ENCODE measurements at places on chromosomes 5 and 9.
A peak's percentile ranks its signal among the peaks of the same experiment; 100 is the strongest.

GRCh38 chr5:54146916-54147315 is 163.5 kb downstream of the ARL15 start:
- DNase-seq, result no peak

DNA sequence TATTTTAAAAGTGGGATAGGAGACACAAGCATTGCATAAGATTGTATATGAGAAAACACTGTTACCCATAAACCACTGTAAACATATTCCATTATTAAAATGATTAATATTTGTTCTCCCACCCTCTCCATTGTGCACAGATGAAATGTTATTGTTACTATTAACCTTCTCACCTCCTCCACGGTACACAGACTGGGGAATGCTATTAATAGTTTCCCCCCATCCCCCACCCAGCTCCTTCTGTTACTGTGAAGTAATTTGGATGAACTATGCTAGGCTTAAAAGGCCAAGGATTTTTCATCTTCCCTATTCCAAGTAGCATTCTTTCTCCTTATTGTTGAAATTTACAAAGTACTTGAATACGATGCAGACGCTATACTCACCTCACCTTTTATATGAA is 91.4 kb downstream of the JAKMIP2 start:
- no peak for DNase-seq

GRCh38 chr5:34755926-34756325 is 83.0 kb upstream of the TTC23L start:
- DNase-seq, result no peak

DNA sequence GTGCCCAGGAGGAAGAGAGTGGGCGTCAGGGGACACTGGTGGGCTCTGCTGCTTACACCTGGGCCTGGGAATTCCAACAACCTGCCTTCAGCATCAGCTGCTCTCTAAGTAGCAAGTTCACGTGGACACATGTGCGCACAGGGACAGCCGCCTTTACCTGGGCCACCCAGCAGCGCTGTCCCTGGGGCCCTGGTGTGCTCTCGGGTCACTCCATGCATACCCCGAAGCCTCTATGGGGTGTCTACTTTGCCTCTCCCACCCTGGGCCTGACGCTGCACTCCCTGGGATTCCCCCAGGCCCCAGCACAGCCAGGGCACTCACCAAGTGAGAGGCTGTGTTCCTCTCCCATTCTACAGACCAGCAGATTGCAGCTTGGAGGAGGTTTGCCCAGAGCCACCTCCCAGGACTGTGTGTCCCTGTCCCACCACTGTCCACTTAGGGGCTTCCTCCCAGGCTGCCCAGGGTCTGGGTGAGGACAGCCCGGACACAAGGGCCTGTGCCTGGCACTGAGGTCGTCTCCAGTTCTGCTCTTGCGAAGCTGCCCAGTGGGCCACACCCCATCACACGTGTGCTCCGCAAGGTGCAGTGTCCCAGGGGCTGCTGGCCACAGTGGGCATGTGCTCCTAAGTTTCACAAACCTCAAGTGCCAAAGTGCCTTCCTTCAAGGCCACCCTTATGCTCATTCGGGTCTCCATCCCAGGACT is 5.9 kb downstream of the NINJ1 start:
- DNase-seq, result no peak

- DNase-seq, result no peak
These were observed 115.6 kb upstream of the CPEB4 start for GRCh38 chr5:173772384-173773059.

DNA sequence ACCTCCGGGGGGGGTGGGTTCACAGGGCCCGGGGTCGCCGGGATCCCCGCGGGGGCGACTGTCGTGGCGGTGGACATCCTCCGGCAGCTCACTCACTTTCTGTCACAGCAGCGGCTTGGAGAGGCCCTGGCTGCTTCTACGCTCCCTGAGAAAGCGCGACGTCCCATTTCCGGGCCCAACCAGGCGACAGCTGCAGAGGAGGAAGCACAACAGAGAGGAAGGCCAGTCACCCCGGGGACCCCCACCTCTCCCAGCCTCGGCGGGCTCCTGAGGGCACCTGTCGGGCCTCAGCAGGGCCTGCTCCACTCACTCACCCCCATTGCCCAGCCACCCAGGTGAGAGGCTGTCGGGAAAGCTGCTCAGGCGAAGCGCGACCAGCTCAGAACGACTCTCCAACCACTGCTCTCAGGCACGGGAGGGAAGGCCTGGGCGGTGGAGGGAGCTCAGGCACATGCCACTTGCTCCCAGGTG is 14.4 kb downstream of the BRD3 start:
- no peak for DNase-seq

GRCh38 chr9:126392662-126393371 is 66.2 kb downstream of the MVB12B start:
- no peak for DNase-seq

GRCh38 chr9:92468206-92468605 is 14.1 kb downstream of the ASPN start:
- no peak for DNase-seq

- DNase-seq, result no peak
These were observed 198.6 kb upstream of the SH3GL2 start for GRCh38 chr9:17380126-17380861.

DNA sequence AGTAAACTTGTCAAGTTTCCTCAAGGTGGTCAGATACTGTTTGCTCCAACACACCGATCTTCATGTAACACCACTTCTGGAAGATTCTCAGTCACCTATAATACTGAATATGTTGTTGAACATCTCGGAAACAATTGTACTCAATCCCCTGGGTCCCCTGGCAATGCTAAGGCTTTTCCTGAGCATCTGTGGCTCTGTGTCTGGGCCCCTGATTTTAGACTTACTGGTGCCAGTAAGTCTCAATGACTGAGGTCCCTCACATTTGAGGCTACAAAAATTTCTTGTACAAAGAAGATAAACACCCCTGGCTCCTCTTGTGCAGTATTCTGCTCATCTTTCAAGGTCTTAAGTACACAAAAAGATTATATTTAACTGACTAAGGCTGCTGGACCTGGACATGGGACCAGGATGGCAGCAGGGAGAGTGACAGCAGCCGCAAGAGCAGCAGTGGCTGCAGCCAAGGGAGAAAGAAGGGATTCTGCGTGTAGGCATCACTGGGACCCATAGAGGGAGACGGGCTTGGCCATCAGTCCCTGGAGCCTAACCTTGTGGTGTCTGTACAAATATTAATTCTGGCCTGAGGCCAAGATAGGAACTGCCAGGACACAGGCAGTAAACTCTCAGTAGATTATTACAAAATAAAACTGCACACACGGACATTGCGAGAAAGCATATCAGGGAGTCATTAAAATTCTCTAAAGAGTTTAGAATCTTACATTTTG is 49.0 kb upstream of the TNPO1 start:
- no peak for DNase-seq

GRCh38 chr5:55172937-55173686 is at the start of gene CDC20B:
Gene CDC20B (minus strand): TSS chr5:55173177. CDS start chr5:55173000, 177 bp downstream.
- DNase-seq, result peak; percentile 78

- no peak for DNase-seq
These were observed 32.2 kb downstream of the PRLR start for GRCh38 chr5:35198075-35198474.

GRCh38 chr9:17588395-17588794 is 9.5 kb downstream of the SH3GL2 start:
- DNase-seq, result no peak

GRCh38 chr9:130542457-130543228 is 36.7 kb upstream of the FUBP3 start:
- no peak for DNase-seq

GRCh38 chr5:133917785-133918184 is 50.6 kb downstream of the C5orf15 start:
- no peak for DNase-seq

DNA sequence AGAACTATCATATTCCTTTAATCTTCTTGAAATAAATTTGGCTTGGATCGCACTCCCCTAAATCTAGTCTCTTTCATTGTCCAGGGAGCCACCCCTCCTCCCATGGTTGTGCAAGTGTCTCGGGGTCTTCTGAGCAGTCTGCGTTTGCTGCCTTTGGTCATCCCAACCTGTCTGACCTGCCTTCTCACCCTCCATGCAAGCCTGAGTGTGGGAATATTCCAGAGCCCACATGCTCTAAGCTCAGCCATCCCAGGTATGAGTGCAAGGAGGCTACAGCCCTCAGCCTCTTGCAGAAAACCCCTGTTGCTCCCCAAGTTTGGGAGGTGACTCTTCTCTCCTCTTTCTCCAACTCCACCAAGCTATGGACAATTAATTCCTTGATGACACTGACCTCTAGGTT is 7.7 kb upstream of the CTSL start:
- DNase-seq, result no peak

GRCh38 chr5:35853631-35854030 is 3.1 kb upstream of the IL7R start:
- peak; percentile 41 for DNase-seq

DNA sequence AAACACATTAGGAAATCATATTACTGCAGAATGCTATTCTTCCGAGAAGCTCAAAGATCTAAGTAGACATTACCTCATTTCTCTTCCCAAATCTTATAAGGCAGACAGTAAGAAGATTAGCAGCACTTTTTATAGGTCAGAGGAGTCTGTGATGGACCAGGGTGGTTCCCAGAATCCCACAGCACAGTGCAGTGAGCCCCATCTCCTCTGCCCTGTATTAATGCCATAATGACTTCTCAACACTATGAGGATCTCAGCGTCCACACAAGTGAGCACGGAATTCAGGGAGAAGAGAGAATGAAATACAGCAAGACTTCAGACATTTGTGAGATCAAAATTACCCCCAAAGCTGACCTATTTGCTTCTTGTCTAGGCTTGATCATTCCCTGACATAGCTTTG is 49.9 kb downstream of the PRUNE2 start:
- DNase-seq, result no peak

DNA sequence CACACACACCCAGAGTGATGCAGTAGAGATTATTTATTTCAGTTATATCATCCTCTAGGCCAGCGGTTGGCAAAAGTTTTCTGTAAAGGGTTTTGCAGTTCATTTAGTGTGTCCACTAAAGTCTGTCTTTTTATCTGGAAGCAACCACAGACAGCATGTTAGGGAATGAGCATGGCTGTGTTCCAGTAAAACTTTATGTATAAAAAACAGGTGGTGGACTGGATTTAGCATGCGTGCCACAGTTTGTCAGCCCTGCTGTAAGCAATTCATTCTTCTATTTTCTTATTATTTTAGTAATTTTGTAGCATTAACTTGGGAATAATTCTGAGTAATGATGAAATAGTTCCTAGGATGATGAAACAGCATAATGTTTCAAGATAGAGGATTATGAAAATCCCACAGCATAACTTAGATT is 51.7 kb downstream of the CCNH start:
- DNase-seq, result no peak

DNA sequence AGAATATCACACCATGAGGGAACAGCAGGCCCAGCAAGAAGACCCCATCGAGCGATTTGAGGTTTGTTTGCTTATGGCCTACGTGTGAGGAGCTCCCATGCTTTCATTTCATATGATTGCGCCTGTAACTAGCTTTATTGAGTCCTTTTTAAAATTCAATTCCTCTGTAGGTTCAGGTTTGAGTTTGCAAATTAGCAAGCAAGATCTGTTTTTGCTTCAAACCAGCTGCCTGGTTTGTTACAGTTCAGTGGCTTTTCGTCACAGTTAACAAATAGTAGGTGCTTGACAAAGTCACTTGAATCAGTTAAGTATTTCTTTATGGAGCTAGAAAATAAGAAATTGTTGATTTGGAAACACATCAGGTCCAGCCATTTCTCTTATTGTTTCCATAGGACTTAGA is 56.3 kb downstream of the GPR21 start:
- no peak for DNase-seq

DNA sequence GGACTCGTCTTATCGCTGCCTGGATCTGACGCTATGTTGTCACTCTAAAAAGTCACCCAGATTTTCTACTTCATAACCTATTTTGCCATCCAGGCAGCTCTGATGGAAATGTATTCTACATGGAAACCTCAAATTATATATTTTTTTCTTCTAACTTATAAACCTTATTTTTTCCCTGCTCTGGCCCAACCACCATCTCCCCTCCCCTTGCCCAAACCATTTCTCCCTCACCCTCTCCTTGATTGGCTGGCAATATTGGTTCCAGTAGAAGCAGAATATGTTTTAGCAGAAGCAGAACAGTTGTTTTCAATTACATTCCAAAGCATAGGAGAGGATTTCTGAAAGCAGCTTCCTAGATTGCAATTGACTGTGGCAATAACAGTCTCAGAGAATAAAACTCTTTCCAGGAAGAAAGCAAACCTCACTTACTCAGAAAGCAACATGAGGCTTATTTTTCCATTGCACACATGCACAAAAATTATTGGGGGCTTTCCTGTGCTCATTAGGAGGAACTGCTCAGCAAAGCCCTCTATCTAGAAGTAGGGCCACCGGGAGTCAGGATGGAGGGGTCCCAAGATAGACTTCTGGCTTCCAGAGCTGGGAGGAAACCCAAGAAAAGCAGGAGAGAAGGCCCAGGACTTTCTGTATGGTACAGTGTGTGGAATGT is 191.8 kb downstream of the ESM1 start:
- no peak for DNase-seq

DNA sequence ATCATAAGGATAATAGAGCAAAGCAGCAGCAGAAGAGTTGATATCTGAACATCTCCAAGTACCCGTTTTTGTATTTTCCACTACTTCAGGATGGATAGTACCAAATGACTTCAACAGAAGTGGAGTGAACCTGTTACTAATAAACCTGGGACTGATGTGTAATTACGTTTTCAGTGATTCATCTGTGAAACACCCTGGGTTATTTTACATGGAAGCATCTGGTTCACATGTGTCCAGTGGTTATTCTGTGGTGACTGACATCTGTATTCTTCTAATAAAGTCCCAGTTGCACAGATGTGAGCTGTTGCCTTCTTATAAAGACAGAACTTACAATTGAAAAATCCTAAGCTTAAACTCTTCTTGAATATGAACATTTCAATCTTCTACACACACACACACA is 139.7 kb upstream of the VCAN start:
- DNase-seq, result no peak

DNA sequence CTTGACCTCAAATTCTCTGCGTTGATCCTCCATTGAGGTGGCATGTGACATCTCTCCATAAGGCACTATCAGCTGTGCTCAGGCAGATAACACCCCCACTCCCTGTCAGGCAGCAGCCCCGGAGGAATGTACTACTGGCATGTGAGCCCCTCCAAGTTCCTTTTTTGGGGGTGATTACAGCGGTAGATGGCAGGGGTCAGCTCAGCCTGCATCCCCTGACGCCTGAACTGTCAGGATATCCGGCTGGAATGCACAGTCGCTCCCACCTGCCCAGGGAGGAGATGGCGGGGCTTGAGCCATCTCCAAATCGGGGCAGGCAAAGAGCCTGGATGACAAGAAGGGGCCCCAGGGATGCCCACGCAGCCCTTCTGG is 40.8 kb downstream of the FAM78A start:
- no peak for DNase-seq
